ENCODE measurements at places on chromosomes 1 and 21. TPM values are rescaled to one million over a fixed set of nuclear protein-coding genes. Genes with fewer than 3 reads are reported as not detected.

GJA4 gene
- 5.3 TPM for total RNA-seq

DNA sequence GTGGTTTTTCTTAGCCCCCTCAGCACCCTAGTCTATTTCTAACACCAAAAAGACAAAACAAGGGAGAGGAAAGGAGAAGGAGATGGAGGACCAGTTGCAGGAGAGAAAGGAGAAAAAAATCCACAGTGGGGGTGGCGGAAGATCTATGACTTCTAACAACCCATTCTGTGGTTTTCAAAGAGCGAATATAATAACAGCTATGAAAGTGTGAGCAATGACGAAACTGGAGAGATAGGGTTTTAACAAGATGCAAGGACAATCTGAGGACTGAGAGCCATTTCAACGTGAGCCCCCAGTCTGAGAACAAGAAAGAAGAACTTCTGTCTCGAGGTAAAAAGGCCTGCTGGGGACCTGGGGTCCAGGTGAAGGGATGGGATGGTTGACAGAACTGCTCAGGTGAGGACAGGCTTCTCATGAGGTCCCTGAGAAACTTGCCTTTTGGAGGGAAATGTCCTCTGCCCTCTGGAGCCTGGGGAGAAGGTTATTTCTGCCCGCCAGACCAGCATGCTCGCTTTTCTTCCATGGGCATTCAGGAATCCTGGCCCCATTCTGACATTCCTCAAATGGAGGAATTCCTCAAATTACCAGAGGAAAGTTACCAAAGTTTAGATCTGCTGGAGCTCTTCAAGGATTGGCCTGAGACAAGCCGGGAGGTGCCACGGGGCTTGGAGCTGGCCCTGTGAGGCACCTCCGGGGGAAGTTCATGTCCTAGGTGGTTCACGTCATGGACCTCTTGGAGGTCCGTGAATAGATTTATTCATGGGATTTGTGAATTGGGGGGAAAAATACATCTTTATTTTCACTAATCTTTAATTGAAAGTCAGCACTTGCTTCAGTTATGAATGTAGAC lies at the start of gene CD160:
CD160 (plus strand) TSS at position 270 of the 850 bp plus-strand sequence. CDS start 8,829 bp downstream, outside the sequence.
- H3K4me3 ChIP-seq = no peak within 1 kb of the TSS
- no peak for DNase-seq
- peaks cover 12% of the 10 kb centered on the region for H3K4me1 ChIP-seq
- H3K27ac ChIP-seq = no peak within 1 kb of the TSS
- H3K36me3 ChIP-seq = no peaks in the 10 kb centered on the region

CRABP2 gene
- total RNA-seq = 90.2 TPM

DNA sequence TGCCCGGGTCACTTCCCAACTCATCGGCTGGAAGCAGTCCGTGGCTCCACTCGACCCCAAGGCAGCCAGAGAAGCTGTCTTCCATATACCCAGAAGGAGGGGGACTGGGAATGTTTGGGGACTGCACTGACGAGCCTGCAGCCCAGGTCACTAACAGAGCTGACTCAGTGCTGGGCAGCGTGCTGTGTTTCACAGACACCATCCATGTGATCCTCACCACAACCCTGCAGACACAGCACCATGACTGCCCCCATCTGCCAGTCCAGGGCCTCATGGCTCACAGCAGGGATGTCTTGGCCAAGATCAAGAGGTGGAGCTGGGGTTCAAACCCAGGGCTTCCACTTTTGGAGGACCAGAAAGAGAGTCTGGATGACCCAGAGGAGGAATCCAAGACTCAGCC lies 67.9 kb downstream of the KLHDC7A start:
- no peaks in the 10 kb centered on the region for H3K36me3 ChIP-seq
- H3K27me3 ChIP-seq = peaks cover 76% of the 10 kb centered on the region

DNA sequence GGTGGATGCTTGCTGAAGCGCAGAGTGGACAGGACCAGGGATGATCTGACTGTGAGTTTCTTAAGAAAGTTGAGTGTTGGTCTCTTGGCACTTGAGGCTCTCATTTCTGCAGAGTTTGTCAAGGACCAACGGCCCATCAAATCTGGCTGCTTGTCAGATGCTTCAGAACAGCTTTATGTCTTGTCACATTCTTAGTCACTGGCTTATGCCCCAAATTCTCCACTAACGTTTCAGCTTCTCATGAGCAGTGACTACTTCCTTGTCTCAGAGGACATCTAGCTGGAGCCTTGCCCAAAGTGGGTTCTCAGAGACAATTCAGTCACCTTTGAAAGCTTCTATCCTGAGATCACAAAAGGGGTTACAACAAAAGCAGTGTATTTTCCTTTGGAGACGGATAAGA lies 92.3 kb downstream of the ST6GALNAC5 start:
- no peaks in the 10 kb centered on the region for H3K36me3 ChIP-seq
- no peak overlapping the region for H3K4me3 ChIP-seq
- H3K4me1 ChIP-seq = no peaks in the 10 kb centered on the region
- H3K27ac ChIP-seq = no peak overlapping the region

GRCh38 chr1:154999571-155000410 lies 2.8 kb upstream of the ZBTB7B start:
- peak overlapping the region; percentile 97 for H3K4me3 ChIP-seq
- H3K27ac ChIP-seq = peak overlapping the region; percentile 96
- no peaks in the 10 kb centered on the region for H3K36me3 ChIP-seq
- peaks cover 43% of the 10 kb centered on the region for H3K4me1 ChIP-seq
- no peaks in the 10 kb centered on the region for H3K27me3 ChIP-seq
- no peak for DNase-seq

RBM11 gene
- total RNA-seq = 0.38 TPM
